ENCODE measurements at places on chromosomes 11 and 22. TPM values are rescaled to one million over a fixed set of nuclear protein-coding genes. Genes with fewer than 3 reads are reported as not detected.

DNA sequence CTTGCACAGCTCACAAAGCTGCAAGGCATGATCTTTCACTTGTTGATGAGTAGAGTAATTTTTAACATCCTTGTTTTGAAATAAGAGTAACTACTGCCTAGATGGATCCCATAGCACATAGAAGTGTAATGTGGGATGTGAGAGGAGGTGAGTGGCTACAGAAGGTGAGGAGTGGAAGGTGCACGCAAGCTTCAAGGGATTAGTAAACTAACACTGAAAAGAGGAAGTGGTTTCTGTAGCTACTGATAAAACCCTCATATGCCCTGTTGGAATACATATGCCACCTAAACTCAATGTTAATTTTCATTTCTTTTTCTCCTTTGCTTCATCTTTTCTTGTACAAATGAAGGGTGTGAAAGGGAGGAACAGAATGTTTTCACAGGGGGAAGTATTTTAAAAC, 22.0 kb upstream of the CTSC start:
- H3K36me3 ChIP-seq = no peaks in the 10 kb centered on the region
- H3K27me3 ChIP-seq = no peaks in the 10 kb centered on the region
- no peak overlapping the region for H3K4me3 ChIP-seq
- no peak overlapping the region for H3K27ac ChIP-seq

- peaks cover 2% of the 10 kb centered on the region for H3K36me3 ChIP-seq
- H3K27me3 ChIP-seq = no peaks in the 10 kb centered on the region
- no peak overlapping the region for H3K4me3 ChIP-seq
- no peak overlapping the region for H3K27ac ChIP-seq
These were observed 2.5 kb upstream of the ZDHHC8 start for GRCh38 chr22:20128902-20129746.

DNA sequence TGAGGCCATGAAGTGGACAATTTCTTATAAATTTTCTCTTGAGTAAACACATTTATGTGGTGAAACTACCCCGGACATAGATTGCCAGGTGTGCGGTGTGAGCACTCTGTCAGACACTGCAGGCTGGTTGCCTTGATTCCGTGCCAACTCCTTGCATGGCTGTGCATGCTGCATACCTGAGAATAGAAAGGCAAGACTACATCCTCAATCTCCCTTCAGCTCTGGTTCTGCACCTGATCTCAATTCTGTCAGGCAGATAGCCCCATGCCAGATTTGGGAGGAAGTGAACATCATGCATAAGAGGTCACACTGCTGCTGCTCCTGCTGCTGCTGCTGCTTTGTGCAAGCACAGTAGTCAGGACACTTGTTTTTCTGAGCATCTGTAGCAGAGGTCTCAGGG, 42.5 kb upstream of the DEUP1 start:
- H3K36me3 ChIP-seq = no peaks in the 10 kb centered on the region
- DNase-seq = no peak
- H3K27me3 ChIP-seq = no peaks in the 10 kb centered on the region
- H3K4me1 ChIP-seq = no peaks in the 10 kb centered on the region
- no peak overlapping the region for H3K27ac ChIP-seq

DNA sequence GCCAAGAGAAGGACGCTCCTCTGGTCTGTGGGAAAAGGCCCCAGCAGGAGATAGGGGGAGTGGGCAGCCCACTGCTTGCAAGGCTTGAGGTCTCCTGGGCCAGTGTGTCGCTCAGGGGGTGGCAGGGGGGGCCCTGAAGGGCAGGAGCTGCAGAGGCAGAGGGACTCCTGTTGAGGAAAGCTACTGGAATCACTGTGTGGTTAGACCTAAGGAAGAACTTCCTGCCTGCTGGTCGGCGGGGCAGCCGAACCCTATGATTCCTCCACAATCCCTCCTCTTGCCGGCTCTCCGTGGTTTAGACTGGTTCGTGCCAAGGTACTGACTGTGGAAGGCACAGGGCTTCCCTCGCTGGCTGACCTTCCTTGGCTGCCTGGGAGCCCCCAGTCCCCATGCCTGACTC, 6.2 kb downstream of the GP1BB start:
- no peak overlapping the region for H3K27ac ChIP-seq
- H3K27me3 ChIP-seq = no peaks in the 10 kb centered on the region
- H3K4me1 ChIP-seq = no peaks in the 10 kb centered on the region
- no peaks in the 10 kb centered on the region for H3K36me3 ChIP-seq

The RIMBP3B gene
- 0.54 TPM for total RNA-seq

- H3K4me1 ChIP-seq = no peaks in the 10 kb centered on the region
- H3K27me3 ChIP-seq = no peaks in the 10 kb centered on the region
- DNase-seq = no peak
- H3K27ac ChIP-seq = no peak overlapping the region
- H3K36me3 ChIP-seq = no peaks in the 10 kb centered on the region
These were observed 17.8 kb upstream of the OAF start for GRCh38 chr11:120192831-120193625.

The PDE3B gene
- total RNA-seq = 33.0 TPM

- no peak overlapping the region for H3K4me3 ChIP-seq
- no peaks in the 10 kb centered on the region for H3K27me3 ChIP-seq
- no peak overlapping the region for H3K27ac ChIP-seq
These were observed 5.0 kb downstream of the TBC1D22A start for GRCh38 chr22:46767249-46767985.

DNA sequence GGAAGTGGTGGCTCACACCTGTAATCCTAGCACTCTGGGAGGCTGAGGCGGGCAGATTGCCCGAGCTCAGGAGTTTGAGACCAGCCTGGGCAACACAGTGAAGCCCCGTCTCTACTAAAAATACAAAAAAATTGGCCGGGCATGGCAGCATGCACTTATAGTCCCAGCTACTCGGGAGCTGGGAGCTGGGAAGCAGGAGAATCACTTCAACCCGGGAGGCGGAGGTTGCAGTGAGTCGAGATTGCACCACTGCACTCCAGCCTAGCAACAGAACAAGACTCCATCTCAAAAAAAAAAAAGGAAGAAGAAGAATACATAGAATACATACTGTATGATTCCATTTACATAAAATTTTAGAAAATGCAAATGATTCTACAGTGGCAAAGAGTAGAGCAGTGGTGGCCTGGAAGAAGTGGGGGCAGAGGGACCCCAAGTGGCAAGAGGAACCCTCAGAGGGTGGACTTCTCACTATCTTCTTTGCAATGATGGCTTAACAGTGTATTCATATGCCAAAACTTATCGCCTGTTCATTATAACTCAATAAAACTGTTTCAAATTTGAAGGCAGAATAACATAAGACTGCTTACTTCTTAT, 22.0 kb downstream of the PACSIN2 start:
- DNase-seq = no peak
- H3K4me1 ChIP-seq = peaks cover 22% of the 10 kb centered on the region
- no peaks in the 10 kb centered on the region for H3K27me3 ChIP-seq
- H3K27ac ChIP-seq = no peak overlapping the region

The BIK gene
- total RNA-seq = 0.18 TPM

DNA sequence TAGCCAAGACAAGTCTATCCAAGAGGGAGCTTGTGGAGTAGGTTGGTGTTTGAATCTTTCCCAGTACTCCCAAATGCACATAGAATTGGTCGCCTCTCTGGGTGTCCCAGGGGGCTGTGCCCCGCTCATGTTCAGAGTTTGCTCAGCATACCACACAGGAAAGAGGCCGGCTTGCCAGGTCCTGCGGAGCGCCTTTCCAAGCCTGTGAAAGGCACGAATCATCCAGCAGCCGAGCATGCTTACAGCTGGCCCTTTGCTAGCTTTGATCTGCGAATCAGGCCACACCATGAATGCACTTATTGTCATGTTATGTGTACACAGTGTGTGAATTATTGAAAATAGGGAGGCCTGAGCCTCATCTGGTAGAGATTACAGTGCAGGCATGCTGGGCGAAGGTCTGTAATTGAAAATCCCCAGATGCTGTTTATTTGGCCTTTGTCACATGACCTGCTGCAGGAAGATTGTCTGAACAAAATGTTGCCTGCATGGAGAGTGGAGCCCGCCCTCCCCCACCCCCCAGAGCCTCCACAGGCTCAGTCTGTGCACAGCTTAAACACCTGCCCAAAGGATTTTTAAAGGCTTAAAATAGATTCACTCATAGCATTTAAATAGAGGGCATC, 163.3 kb upstream of the RASSF10 start:
- peak overlapping the region; percentile 39 for H3K27ac ChIP-seq
- no peaks in the 10 kb centered on the region for H3K27me3 ChIP-seq
- H3K36me3 ChIP-seq = no peaks in the 10 kb centered on the region
- no peak overlapping the region for H3K4me3 ChIP-seq
- H3K4me1 ChIP-seq = peaks cover 40% of the 10 kb centered on the region
- DNase-seq = no peak

DNA sequence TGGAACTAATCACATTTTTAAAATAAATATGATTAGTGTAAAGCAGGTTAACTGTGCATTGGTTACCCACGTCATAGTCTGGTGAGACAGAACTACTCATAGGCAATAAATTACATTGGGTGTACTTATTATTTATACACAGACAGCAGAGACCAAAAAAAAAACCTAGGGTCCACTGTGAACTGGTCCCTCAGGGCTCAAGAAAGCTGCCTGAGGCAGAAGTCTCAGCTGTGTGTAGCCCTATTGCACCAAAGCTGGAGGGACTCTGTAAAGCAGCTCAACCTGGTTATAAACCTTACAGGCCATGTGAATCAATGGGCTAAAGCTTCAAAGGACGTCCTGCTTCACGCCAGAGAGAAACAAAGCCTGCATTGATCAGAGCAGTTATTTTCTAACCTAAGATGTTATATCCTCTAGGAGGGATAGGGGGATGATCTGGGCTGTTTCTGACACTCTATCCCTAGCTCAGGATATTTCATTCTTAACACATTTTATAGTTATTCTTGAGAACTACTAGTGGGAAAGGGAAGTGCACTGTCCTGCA, 432.2 kb upstream of the ANO3 start:
- H3K36me3 ChIP-seq = no peaks in the 10 kb centered on the region
- no peaks in the 10 kb centered on the region for H3K4me1 ChIP-seq
- no peak overlapping the region for H3K4me3 ChIP-seq
- no peak overlapping the region for H3K27ac ChIP-seq
